ENCODE measurements at places on chromosomes 4 and X.

GRCh38 chr4:79210636-79211049 is 115.2 kb downstream of the NAA11 start:
- DNase-seq: no peak

DNA sequence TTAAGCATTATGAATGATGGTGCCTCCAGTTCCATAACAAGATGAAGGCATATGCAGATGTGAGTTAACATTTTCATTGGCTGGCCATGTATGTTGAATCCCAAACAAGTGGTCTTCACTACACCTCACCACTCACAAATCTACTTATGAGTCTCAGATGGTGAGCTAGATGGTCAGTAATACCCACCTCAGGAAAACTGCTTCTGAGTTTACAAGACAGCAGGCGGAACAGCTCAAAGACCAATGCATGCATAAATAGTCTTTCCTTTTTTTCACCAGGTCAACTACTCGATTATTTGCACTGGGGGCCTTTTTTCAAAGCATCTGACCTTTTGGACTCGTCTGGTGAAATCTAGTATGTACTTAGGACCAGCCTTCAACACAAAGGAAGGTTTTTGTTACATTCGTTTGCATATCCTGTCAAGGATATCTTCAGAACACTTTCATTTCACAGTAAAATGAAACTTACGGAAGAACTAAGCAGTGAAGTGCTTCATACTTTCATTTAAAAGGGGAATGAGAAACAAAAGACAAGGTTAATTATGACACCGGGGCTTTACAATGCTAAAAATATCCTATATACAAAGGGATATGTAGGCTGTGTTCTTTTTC is 23.1 kb upstream of the TLR7 start:
- DNase-seq: peak; percentile 40

GRCh38 chrX:109533631-109534030 is 3.0 kb upstream of the NXT2 start:
- no peak for DNase-seq

DNA sequence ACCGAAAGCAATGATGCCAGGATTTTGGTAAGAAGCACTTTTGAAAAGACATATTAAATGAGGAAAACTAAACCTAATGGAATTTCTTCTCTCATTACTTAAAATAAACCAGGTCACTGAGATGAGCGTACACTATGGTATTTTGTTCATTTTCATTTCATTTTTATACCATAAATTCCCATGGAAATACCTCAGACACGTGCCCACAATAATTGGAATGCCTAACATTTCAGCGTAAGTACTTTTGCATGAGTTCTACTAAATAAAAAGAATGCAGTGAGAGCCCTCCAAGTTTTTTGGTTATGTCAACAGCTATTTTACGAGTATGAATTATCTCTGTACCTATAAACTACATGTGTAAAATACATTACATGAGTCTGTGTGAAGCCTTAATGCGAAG is 3.2 kb downstream of the CAMK2D start:
- no peak for DNase-seq

GRCh38 chr4:113467581-113467980 is 294.0 kb downstream of the CAMK2D start:
- DNase-seq: no peak

Measured in GM13977 (cell line).